Stromal cell of bone marrow (primary cell): ENCODE measurements at places on chromosomes 3 and 15.

- DNase-seq: no peak
Observed at GRCh38 chr3:54355800-54356199, 233.4 kb downstream of the CACNA2D3 start.

GRCh38 chr15:98650417-98651035 is 2.2 kb downstream of the IGF1R start:
- DNase-seq: no peak

GRCh38 chr3:66797889-66798560 is 200.1 kb upstream of the KBTBD8 start:
- peak; percentile 49 for DNase-seq

GRCh38 chr15:88447741-88448140 is 19.4 kb downstream of the MRPL46 start:
- DNase-seq: no peak

- no peak for DNase-seq
Observed at GRCh38 chr15:29089731-29090616, 179.6 kb downstream of the NSMCE3 start.

- DNase-seq: no peak
Observed at GRCh38 chr15:66919421-66919820, 146.0 kb upstream of the SMAD3 start.

GRCh38 chr3:151393146-151393830 is 8.7 kb upstream of the P2RY12 start:
- no peak for DNase-seq

- DNase-seq: no peak
Observed at GRCh38 chr15:72562878-72563277, 88.7 kb downstream of the ARIH1 start.

DNA sequence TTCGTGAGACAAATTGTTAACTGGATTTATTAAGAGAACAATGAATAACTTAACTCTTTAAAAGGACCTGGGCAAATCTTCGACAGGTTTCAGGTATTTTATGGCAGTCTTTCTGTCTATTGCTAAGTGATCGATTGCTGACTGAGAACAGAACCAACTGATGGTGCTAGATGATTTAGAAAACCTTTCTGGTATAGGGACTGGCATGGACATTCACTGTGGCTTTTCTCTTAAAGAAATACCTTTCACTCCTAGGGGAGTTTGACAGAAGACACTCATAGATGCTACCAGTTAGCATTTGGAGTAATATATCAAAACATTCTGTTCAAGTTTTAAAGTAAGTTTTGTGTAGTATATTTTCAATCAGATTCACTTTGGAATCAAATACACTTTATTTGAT is 654 bp downstream of the PPARG start:
- DNase-seq: no peak

DNA sequence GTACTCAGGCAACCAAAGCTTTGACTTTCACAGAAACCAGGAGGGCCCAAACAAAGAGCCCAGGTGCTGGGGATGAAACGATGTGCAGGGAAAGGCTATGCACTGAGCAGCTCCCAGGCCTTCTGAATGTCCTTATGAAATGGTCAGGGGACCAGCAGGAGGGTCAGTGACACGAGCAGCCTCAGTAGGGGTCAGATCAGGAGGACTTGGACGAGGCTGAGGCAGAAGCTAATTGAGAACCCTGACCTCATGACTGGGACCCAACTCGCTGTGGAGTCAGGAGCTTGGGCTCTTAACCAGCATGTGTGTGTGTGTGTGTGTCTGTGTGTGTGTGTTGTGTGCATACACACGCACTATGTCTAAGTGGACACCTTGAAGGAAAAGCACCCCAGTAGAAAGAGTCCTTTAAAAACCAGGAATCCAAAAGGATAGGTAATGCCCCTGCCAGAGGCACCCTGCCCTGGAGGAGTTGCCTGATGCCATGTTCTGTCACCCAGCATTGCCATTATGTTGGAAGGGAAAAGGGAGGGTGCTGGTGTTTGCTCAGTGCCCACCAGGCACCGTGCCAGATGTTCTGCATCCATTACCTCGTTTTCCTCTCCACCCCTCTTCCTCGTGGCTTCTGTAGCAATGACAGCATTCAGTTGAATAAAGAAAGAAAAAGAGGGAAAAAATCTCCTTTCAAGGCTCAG is 50.9 kb downstream of the CORO2B start:
- DNase-seq: no peak

DNA sequence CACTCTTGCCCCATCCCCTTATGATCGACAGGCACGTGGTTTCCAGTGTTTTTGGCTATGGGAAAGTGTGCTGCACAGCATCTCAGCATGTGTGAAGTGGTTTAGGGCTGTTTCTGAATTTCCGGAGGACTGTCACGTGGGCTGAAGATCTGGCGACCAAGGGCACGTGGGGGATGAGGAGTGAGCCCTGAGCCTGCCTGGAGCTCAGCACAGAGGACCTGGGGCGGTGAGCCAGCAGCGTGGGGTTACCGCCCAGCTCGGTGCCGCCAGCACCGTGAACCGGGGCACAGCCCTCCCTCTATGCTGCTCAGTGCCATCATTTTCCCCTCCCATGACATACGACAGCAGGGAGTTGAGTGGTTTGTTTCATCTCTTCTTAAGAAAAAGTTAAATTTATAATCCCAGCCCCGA is 150.2 kb downstream of the DNAJB8 start:
- no peak for DNase-seq

DNA sequence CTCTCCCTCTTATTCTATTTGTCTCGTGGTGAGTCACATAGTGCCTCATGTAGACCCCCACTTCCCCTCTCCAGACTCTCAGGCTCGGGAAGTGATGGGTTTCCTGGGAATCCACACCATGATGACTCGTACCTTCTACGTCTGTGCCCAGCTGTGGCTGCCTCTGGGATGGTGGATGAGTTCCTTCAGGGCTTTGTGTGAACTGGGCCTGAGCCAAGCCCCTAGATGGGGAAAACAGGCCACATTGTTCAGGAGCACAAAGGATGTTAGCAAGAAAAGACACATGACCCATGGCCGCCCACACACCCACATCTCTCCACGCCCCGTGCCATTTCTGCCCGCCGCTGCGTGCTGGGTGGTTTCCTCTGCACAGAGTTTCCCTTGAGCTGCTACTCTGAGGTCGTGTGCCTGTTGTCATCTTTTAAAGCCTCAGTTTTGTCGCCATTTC is 10.5 kb downstream of the ISG20 start:
- DNase-seq: peak; percentile 70

DNA sequence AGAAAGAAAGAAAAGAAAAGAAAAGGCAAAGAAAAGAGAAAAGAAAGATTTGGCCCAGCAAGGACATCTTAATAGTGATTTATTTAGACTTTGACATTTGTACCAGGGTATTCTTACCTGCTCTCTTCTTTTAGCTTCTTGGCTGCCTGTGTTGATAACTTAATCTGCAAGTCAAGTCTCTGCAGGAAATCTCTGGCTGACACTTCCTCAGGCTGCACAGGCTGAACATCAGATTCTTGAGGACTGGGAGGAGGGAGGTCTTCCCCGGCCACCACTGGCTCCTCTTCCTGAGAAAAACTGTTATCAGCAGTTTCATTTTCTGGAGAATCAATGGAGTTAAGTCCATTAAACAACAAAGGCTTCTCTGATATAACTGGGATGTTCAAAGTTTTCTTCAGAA is 12.8 kb downstream of the LYSMD2 start:
- no peak for DNase-seq

GRCh38 chr15:95511671-95512070 is 818.8 kb upstream of the NR2F2 start:
- DNase-seq: no peak

GRCh38 chr3:53833700-53834099 is 12.5 kb downstream of the CHDH start:
- no peak for DNase-seq

- no peak for DNase-seq
Observed at GRCh38 chr15:25687276-25687675, 175.9 kb downstream of the ATP10A start.

GRCh38 chr3:174413062-174413912 is 445.8 kb upstream of the NAALADL2 start:
- DNase-seq: no peak

DNA sequence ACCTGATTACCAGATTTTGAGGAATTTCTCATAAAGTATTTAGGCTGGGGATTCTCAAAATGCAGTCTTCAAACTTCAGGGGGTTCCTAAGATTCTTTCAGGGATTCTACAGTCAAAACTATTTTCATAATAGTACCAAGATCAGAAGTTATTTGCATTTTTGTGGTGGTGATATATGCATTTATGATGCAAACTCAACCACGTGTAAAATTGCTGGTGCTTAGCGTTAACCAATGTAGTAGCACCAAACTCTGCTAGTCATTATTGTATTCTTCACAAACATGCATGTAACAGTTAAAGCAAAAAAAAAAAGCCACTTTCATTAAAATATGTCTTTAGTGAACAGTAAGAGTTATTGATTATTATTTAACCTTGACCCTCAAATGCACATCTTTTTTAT is 274.9 kb upstream of the DNAJC19 start:
- DNase-seq: no peak

- DNase-seq: peak; percentile 28
Observed at GRCh38 chr3:17639257-17639656, 103.2 kb downstream of the TBC1D5 start.

DNA sequence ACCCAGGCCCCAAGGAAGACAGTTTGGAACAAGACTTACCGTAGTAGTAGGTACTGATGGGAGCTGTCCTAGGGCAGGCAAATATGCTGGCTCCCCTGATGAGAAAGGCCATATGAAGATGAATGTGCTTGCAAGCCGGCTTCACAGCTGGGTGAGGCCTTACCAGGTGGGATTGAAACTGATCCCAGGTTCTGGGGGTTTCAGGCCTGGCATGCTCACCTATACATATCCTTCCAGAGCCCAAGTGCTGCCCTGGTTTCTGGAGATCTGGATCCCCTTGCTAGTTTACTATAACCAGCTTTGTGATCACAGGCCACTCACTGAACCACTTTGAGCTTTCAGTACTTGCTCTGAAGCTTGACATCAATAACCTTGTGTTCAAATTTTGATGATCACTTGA is 274.3 kb downstream of the EPHB1 start:
- no peak for DNase-seq

GRCh38 chr15:21260966-21261395 is 179.3 kb downstream of the POTEB3 start:
- no peak for DNase-seq

DNA sequence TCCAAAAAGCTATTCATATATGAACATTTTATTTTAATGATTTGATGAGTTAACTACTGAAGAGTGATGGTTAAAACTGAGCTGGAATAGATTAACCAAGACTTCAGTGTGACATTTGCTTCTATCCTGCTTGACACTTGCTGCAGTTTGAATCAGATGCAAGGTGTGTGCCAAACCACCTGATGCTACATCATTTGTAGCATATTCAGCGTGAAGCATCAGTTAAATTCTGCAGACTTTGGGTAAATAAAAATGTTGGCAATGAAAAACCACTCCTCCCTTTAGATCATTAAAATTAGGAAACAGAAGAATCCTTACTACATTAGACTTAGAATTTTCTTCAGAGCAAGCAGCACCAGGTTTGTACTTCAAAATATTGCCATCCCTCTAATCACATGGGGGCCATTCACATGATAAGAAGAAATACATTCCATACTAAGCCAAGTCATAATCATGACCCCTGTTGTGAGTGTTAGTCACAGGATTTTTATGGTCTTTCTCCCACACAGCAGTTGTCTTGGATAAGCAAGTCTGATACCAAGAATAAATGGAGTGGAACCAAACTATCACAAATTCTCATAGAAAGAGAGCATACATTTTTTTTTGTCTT is 160.7 kb upstream of the TNIK start:
- peak; percentile 33 for DNase-seq

DNA sequence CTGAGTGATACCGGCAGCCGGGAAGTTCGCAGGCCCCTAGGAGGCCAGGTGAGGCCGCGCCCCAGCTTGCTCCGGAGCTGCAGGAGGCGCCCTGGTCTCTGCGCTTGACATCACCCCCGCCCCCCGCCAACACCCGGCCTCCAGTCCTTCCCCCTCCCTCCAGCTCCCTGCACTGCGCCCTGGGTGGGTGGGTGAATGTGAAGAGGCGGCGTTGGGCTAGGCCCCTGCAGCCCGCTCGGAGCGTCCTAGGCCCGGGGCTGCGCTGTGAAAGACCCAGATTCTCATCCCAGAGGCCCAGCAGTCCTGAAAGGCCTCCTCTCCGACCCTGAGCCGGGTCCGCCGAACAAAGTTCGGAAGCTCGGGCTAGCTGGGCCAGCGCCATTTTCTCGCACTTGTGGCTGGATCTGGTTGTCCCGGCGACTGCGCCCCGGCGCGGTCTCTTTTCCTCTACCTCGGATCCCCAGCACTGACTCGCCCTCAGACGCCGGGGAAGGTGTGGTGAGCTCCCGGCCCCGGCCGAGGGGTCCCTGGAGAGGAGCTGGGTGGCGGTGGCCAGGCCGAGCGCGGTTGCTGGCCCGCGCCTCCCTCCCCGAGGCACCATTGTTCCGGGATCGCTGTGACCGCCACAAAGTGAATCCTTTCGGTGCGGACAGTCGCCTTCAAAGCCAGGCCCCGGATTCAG is 12.9 kb downstream of the ZIC4 start:
- no peak for DNase-seq

DNA sequence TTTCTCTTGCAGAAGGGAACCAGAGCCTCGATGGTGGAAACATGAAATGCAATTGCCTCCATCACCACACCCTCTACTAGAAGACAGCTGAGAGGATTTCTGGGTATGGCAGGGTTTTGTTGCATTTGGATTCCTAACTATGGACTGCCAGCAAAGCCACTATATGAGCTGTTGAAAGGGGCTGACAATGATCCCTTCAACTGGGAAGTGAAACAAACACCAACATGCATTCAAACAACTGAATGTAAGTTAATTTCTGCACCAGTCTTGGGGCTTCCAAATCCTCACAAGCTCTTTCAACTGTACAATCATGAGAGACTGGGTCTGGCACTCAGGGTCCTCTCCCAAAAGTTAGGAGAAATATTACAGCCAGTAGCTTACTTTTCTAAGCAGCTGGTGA is 116.7 kb upstream of the PLCL2 start:
- no peak for DNase-seq

- DNase-seq: no peak
Observed at GRCh38 chr15:60519218-60519617, 40.3 kb upstream of the ICE2 start.

DNA sequence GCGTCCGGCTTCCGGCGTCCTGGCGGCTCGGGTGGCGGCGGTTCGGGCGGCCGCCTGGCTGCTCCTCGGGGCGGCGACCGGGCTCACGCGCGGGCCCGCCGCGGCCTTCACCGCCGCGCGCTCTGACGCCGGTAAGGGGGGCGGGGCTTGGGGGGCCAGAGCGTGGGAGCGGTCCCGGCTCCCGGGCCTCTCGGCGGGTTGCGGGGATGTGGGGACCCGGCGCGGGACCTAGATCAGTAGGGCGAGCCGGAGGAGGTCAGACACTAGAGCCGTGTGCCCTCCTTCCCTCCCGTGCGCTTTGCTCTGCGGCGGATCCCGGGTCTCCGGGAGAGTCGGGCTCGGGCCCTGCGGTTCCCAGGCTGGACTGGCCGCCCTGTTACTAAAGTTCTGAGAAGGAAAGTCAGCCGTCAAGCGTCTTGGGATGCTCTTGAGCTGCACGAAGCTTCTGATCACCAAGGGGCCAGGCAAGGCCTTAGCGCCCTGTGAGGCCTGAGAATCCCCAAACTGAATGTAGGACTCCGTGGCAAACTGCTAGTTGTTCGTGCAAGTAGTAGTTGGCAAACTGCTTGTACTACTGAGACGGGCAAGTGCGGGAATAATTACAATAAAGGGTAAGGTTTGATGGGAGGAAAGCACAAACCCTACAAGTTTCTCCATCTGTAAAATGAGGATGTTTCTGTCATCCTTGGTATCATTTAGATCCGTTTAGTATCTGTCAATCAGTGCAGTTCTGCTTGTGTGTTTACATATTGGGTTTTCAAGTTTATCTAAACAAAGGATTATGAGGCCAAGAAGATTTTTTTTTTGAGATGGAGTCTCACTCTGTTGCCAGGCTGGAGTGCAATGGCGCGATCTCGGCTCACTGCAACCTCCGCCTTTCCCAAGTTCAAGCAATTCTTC is 587 bp downstream of the PIGX start:
- DNase-seq: peak; percentile 41

- DNase-seq: no peak
Observed at GRCh38 chr3:184912163-184912562, 100.2 kb downstream of the VPS8 start.
